ENCODE measurements at places on chromosomes 12 and 14.

DNA sequence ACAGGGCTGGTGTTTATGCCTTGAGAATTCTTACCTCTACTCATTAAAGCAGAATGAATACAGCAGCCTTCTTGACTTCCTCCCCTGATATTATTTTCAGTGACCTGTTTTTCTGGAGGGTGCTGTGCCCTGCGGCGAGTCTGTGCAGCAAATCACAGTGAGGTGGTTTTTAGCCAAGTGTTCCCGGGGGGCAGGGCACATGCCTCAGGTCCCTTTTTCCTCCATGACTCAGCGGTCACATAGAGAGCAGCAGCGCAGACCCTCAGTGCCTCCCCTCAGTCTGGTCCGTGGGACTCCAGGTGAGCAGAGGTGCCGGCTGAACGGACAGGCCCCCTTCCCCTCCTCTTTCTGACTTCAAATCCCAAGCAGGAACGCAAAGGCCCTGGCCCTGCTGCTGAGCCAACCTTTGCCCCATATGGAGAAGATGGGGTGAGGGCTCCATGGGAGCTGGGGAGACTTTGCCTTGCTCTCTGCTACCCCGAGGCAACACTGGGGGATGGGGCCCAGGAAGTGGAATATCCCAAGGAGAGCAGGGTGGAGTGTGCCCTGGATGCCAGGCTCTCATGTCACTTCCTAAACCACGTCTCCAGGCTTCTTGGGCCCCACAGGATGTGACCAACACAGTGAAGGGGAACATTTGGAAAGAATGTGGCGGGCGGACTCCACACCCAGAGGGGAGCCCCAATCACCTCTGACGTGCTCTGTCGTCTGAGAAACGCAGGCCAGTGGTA is 90.0 kb downstream of the DHRS2 start:
- DNase-seq = no peak

DNA sequence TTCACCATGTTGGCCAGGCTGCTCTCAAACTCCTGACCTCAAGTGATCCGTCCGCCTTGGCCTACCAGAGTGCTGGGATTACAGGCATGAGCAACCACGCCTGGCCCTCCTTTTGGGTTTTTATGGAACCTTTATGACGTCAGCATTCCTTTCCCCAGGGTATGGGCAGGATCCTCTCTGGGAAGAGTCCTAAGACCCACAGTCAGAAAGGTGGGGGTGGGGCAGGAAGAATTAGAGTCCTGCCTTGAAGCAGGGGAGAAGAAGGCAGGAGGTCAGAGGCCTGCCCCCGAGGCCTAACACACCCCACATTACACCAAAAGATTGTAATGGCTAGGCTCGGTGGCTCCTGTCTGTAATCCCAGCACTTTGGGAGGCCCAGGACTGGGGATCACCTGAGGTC is 30.8 kb upstream of the CDK17 start:
- no peak for DNase-seq

DNA sequence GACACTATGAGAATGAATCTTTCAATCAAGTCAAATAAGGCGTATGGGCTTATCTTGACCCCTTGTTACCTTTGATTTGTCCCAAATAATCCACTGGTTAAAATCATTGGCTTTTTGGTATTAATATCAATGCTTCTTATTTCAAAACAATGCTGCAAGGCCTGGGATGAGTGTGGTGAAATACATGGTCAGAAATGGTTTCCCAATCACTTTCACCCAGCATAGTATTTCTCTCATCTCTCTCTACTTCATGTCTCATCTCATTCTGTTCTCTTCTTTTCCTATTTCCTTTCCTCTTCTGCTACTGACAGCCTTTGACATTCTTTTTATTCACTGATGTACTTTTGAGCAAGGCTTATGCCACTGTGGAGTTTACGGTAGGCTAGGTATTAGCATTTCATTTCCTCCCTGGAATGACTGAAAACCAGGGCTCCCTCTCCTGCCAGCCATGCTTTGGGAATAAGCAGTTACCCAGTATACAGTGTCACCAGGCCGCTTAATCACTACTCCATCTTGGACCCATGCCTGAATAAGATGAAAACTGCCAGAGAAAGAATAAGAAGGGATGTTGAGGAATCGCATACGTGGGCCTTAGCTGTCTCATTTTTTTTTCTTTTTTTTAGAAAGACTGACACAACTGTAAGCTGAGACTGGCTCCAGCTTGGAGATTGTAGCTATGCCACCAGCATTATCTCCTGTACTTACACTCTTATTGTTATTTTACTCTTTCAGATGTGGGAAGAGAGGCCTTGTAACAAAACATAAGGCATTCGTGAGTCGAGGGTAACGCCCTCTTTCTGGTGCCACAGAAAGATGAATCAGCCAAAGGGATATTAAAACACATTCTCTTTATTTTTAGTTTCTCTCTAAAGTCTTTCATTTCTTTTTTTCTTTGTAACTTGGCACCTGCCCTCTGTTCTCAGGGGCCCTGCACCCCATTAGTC is 53.5 kb downstream of the IGF1 start:
- no peak for DNase-seq

- DNase-seq = no peak
Measured at GRCh38 chr12:83067981-83068380, 381.3 kb downstream of the TMTC2 start.

DNA sequence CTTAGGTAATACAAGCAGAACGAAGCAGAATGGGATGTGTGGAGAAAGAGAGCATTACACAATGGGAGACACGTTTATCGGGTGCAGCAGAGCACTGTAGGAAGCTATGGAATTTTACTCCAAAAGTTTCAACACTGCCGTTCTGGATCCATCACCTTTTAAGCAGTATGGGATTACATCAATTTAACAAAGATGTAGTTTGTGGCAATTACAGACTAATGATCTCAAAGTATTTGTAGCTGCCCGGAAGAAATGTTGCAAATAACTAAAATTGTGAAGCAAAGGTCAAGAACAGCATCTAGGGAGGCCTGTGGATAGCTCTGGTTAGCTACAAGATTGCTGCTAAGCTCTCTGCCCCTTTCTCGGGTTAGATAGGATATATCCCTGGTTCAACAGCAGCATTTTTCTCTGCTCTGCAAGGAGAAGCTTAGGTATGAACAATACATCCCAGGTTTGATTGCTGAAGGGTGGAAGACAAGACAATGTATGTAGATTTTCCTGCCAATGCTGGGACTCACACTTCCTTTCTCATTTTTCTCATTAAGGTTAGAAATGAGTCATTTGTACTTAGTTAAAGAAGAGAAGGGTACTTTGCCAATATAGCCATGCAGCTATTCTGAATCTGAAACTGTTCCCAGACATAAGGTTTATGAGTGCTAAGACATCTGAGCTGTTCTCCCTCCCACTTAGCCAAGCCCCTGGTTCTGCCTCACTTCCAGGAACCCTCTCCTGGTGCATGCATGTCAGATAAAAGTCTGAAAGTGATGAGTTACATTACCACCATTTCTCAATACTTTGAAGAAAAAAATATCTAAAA is 75.0 kb upstream of the HIF1A start:
- DNase-seq = no peak

GRCh38 chr12:2291182-2291832 is 238.5 kb downstream of the CACNA1C start:
- no peak for DNase-seq

DNA sequence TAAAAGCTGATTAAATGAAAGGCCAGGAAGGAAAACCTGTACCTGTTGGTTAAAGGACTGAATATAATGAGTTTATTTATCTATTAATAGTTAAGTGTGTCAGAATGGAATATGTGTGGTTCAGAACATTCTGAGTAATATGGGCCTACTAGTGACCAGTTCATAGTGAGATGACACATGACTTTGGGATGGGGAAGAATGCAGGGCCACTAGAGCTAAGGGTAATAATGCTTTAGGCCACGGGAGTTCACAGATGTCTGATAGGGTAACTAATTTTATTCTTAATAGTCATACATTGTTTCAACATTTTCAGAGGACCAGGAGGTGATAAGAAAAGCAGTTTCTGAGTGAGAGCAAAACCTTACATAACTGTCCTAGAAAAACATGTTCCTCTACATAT is 247.8 kb upstream of the OR4E1 start:
- no peak for DNase-seq

GRCh38 chr14:88882236-88882635 is 57.8 kb downstream of the TTC8 start:
- no peak for DNase-seq

DNA sequence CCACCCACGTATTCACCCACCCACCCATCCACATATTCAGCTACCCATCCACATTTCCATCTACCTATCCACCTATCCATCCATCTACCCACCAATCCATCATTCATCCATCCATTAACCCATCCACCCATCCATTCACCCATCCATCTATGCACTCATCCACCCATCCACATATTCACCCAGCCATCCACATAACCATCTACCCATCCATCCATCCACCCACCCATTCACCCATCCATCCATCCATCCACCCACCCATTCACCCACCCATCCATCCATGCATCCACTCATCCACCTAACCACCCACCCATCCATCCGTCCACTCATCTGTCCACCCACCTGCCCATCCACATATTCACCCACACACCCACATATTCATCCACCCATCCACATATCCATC is 70.5 kb downstream of the LGMN start:
- DNase-seq = no peak

DNA sequence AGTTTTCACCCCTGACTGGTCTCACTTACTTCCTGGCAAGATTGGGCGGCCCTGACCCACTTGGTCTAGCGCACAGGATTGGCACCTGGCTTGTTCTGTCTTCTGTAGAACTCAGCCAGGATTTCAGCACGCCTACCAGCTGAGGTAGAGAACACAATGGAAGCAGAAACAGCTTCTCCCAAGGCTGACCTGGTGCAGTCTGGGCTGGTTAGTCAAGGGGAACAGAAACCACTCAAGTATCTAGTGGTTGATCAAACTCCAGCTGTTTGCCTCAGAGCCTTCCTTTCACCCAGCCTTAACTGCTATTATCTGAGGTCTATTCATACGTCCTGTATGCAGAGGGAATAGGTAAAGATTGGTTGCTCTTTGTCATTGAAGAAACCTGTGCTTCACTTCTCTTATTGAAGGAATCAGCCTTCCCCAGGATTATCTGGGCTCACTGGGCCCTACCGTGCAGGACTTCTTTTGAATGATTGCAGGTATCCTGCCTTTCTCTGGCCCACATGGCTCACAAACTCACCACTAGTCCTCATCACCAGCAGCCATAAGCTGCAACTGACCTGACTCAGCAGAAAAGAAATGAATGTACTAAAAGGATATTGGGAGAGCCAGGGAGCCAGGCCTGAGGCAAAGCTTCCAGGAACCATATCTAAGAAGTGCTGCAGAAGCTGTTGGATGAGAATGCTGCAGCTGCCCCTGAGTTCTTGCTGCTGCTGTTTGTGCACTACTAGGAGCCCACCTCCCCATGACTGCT is 2.5 kb upstream of the PLEKHD1 start:
- DNase-seq = no peak

DNA sequence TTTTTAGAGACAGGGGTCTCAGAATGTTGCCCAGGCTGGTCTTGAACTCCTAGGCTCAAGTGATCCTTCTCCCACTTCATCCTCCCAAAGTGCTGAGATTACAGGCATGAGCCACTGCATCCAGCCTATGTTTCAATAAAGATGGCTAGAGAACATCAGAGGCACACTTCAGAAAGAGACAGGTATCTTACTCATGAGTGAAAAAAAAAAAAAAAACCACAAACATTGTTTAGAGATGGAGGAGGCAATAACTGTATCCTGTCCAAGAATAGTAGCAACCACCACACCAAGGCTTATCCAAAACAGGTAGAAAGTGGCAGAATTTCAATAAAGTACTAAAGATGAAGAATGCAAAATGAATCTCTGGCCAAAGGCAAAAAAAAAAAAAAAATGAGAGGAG is 30.3 kb downstream of the EEA1 start:
- no peak for DNase-seq

DNA sequence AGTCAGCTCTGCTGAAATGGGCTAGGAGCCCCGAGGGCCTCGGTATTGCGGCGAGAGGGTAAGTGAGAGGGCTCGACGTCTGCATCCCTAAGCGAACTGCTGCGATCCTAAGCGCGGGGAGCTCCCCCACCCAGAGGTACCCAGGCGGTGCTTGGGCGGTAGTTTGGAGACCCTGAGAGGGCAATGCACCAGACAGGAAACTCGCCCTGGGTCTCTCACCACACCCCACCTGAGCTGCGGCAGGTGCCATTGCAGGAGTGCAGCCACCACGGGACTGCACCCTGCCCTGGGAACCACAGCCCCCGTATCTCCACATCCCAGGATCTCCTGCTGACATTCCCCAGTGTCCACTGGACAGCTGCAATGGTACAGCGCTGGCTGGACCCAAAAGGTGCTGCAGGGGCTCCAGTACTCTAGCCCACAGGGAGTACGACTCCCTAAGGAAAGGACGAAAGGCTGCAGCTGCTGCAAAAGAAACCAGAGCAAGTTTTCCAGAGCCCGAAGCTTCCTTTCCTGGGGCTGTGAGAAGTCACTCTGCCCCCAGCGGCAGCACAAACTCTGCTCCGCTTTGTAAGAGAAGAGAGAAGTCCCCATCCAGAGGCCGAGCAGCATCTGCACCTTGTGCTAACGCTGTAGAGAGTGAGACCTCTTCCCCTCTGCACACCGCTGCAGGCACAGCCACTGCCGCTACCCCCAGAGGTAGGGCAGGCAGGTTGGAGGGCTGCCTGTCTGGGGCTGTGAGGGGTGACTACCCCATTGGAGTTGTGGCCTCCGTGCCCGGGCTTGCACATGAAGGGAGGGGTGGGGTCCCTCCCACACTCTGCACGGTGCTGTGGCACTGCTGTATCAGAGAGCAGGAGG is 31.1 kb upstream of the MON2 start:
- DNase-seq = peak; percentile 16

- DNase-seq = no peak
Measured at GRCh38 chr14:105187116-105187515, 6.0 kb upstream of the NUDT14 start.

DNA sequence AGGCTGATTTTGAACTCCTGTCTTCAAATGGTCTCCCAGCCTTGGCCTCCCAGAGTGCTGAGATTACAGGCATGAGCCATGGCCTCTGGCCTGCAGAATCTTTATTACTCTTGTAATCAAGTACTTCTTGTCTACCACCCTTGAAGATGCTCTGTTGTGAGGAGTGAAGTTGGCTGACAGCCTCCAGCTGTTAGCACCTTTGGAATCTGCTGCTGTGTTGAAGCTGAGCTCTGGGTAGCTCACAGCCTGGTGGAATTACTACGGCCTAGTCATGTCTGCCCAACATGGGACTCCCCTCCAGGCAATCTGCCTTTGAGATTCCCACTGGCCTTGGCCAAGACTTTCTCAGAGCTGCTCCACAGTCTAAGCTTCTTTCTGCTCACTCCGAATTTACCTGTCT is 5.8 kb upstream of the C12orf75 start:
- no peak for DNase-seq

GRCh38 chr14:98174041-98174440 is 1098.0 kb downstream of the BCL11B start:
- DNase-seq = no peak

DNA sequence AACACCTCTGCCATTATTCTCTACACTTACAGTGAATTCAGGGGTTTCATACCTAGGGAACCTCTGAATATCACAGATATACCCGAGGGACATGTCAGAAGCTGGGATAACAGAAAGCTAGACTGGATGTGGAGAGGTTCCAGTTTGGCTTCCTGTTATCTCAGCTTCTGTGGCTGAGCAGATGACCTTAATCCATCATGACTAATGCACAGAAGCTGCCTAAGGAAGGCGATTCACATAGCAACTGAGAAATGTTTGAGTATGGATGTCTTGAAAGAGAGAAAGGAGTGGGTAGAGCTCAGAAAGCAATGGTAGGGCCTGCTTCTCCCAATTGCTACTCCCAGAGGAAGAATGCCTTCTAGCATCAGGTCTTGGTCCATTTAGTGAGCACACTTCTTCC is 187.6 kb downstream of the RMST start:
- no peak for DNase-seq

Measured in heart right ventricle (tissue), 16 donors.